Activated CD4-positive, alpha-beta T cell treated with anti-CD3 and anti-CD28 coated beads, Interleukin-2, amount 50 U/mL, for 16 hours (primary cell): ENCODE measurements at places on chromosomes 16 and 17.

- no peak for DNase-seq
These were observed 9.3 kb upstream of the METRNL start for GRCh38 chr17:83069931-83070742.

DNA sequence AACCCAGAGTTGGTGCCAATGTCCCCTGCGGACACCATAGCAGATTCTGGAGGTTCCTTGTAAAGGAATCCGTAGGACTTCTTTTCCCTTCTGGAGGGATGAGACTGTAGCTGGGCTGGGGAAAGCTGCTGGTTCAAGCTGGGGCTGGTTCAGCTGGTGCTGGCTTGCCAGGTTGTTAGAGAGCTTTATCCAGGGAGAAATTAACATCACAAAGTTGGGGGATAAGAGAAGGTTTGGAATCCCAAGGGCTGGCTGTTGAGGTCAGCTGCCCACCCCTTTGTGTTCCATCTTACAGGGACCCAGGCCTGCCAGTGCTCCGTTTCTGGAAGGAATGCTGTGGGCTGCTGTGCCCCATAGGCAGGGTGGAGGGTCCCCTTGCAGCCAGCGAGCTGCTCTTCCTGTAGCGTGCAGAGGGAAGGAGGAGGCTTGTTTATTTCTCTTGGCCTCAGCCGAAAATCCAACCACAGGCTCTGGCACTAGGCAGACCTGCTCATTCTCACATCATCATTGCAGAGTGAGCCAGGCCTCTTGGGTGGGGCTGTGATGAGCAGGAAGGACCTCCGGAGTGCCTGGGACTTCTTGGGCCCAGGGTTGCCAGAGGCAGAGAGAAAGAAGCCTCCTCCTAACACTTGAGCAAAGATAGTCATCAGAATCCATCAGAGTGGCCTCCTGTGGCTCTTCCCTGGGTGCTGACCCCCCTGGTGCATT, 251.1 kb downstream of the SEC14L1 start:
- peak; percentile 74 for DNase-seq

GRCh38 chr16:80107900-80108299, 432.9 kb upstream of the DYNLRB2 start:
- DNase-seq, result no peak

GRCh38 chr16:10828851-10829366, 10.3 kb upstream of the TVP23A start:
- DNase-seq, result no peak

GRCh38 chr16:57999971-58000705, at the start of gene ZNF319:
TSS of gene ZNF319 (minus strand) at chr16:58000672. CDS start at chr16:57998265, 2,407 bp downstream.
- DNase-seq, result no peak

- no peak for DNase-seq
These were observed 99.4 kb downstream of the OR1D5 start for GRCh38 chr17:2964028-2964356.

DNA sequence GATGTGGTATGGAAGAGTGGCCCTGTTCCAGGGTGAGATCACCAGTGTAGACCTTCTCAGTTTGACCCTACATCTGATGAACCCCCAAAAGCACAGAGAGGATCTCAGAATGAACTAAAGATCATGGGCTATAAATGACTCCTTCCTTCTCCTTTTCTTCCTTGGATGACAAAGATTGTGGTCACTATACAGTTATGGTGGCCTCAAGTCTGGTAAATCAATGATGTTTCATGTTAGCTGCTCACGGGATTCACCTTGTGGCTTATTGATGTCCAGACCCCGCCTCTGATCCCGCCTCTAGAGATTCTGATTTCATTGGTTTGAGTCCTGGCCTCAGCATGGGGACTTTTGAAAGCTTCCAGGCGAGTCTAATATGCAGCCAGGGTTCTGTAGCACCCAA, 112.2 kb downstream of the PITPNC1 start:
- DNase-seq, result no peak

- no peak for DNase-seq
These were observed 487 bp downstream of the RANBP10 start for GRCh38 chr16:67805718-67806427.

DNA sequence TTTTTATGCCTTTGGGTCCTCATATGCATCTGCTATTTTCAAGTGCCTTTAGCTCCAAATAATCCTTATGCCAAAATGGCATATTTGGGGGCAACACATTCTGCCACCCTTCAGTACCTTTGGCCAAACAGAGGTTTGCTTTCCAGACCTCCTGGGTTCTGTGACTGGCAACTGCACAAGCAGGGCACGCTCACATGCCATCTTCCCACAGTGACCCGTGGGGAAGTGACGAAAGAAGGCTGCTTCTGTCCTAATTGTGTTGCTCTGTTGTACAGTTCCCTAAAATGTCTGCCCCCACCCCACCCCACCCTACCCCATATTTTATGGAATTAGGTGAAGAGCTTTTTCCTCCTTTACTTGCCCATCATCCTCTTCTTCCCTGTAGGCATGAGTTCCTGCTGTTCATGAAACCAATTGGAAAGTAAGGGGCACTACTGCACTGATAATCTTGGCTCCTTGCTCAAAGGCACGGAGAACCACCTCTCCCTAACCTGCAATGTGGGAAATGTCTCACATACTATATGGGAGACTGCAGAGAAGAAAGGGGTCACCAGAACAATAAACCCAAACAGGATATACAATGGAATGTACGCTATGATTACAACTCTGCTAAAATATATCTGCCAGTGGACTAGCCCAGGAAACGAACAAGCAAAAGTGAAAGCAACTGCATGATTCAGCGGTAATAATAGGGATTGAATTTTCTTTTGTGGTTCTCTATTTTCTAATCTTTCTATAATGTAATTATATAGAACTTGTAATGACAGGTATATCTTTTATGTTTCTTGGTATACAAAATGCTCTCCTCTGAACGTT, 3.3 kb upstream of the SLFN12L start:
- DNase-seq, result peak; percentile 75

DNA sequence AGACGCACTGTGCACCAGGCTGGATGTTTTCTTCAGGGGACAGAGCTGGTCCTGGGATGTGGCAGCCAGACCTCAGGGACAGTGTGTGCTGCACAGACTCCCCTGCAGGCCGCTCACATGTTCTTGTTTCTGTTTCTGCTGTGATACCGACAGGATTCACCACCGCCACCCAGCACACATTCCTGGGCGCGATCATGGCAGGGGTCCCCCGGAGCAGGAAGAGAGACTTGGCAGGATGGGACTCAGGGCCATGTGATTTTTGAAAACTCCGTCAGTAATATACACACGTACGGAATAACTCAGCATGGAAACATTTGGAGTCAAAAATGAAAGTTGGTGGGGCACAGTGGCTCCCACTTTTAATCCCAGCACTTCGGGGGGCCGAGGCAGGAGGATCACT, 79.0 kb downstream of the HAPSTR1 start:
- no peak for DNase-seq

DNA sequence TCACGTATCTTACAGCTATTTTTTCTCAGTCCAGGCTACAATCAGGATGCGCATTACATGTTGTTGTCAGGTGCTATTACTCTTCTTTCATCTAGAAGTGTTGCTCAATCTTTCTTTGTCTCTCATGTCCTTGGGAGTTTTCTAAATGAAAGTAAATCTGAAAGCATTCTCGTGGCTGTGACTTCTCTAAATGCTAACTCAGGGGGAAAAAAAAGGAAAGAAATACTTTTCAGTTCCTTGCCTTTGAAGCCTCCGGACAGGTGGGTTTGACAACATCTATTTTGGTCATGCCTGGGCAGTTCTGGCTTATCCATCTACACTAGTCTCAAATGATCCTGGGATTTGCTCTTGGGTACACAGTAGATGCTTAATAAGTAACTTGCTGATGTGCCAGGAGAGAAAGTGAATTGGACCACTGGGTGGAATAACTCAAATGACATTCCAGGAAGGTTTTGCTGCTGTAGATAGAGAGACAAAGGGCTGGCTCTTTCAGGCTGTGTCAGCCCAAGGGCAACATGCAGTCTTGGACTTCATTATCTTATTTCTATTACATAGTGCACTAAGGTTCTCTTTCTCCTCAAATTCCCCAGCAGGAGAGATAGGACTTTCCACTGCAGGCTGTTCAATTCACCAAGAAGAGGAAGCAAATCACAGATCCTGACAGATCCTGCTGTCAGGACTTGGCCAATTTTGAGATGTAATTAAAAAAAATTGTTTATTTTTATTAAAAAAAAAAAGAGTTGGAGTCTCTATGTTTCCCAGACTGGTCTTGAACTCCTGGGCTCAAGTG, 63.6 kb upstream of the NFAT5 start:
- DNase-seq, result no peak
